Mesenteric fat pad (tissue), 1 donor: ENCODE measurements at places on chromosomes 12 and 14. TPM values are rescaled to one million over a fixed set of nuclear protein-coding genes. Genes with fewer than 3 reads are reported as not detected.

DNA sequence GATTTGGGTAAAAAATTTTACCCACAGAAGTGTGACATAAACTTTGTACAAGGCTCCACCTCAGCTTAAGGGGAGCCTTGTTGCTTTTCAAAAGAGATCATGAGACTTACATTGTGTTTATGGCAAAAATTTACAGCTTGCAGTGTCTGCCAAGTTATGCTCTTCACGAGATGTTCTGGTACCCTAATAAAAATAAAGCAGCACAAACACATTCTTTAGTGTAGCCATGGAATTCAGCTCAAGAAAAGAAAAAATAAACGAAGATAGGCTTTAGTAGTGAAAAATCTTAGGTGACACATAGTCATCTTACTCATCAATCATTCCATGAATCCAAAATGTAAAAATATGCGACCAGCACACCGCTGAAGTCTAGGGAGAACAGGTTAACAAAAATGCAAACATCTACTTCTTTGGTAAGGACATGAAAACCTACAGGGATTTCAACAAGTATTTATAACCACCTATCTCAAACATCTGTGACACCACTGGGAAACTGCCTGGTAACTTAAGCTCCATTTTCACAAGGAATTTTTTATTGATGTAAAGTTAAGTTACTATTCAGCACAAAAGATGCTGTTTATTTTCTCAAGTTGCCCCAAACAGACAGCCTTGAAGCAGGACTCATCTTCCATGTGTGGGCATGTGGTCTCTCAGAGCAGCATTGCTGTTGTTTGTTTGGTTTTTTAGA is 32.9 kb downstream of the DMAC2L start:
- DNase-seq = no peak

KRT78 gene
- not detected for total RNA-seq

MVK gene
- 9.1 TPM for total RNA-seq

- DNase-seq = no peak
Observed at GRCh38 chr14:77024171-77024691, 4.3 kb downstream of the IRF2BPL start.

GRCh38 chr14:40119765-40120164 is 687.5 kb upstream of the FBXO33 start:
- no peak for DNase-seq

DNA sequence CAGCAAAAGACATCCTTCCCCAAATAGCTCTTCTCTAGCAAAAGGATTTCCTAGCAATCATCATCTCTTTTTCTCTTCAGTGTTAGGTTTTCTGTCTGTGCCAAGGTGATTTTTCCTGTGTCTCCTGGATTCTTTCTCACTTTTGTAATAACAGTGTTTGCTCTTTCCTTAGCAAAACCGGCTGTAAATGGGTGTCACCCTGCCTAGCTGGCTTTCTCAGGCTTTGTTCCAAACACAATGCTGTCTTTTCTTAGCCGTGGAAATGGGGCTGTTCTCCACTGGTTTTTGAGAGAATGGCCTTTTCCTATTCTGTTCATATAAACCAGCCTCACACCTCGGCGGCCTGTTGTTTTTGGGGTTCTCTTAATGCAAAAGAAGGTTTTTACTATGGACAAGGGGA is 21.9 kb downstream of the JDP2 start:
- DNase-seq = no peak

LYZ gene
- 81.9 TPM for total RNA-seq

DNA sequence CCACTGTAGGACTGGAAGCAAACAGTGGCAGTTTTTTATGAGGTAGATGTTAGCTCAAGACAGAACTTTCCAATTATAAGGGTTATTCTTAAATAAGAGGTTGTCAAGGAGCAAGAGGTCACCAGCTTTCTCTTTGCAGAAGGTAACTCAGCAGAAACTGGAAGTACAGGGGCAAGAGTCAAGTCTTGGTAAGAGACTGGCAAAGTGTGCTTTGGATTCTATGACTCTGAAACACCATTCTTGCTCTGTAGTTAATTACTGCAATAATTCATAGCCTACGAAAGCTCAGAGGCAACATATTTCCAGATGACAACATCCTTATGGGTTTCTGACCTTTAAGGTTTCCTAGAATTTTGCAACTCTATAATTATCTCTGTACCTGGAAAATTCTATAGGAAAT is 51.3 kb downstream of the RMST start:
- no peak for DNase-seq

CCDC196 gene
- total RNA-seq = not detected

GRCh38 chr12:4270831-4271716 is 2.5 kb upstream of the CCND2 start:
- no peak for DNase-seq

DNA sequence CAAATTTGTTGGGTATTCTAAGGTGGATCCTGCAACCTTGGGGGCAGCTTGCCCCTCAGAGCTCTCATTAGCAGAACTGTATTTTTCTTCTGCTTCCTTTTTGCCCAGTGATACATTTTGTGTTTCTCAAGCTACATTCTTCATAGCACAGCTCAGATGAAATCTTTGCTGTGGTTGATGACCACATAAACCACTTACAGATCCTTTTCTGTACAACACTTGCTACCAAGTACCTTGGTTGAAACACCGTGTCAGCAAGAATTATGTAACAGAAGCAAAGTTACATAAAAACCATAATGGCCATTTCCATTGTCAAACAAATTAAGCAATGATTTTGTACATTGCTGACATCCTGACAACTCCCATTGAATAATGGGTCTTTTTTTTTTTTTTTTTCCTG is 9.7 kb upstream of the PLBD1 start:
- DNase-seq = no peak

DNA sequence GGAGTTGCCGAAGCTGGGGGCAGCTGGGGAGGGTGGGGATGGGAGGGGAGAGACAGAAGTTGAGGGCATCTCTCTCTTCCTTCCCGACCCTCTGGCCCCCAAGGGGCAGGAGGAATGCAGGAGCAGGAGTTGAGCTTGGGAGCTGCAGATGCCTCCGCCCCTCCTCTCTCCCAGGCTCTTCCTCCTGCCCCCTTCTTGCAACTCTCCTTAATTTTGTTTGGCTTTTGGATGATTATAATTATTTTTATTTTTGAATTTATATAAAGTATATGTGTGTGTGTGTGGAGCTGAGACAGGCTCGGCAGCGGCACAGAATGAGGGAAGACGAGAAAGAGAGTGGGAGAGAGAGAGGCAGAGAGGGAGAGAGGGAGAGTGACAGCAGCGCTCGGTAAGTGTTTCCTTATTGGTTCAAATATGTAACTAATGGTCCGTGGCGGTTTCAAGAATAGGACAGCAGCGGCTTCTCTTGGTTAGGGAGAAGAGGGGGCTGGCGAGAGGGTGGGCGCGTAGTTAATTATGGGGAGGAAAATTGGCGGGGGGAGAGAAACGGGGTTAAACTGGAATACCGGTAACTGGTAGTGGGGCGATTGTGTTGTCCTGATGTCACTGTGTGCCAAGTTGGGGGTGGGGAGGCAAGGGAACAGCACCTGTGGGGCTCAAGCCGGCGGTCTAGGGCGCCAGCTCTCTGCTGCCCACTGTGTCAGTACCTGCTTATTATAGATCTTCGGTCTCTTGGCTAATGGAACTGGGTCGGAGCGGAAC is 8.4 kb downstream of the HOXC8 start:
- DNase-seq = no peak

GRCh38 chr14:72513965-72514659 is 379.8 kb downstream of the DPF3 start:
- no peak for DNase-seq

GRCh38 chr12:11863988-11864387 is 206.8 kb upstream of the BCL2L14 start:
- no peak for DNase-seq

WNT1 gene
- total RNA-seq = not detected

- no peak for DNase-seq
Observed at GRCh38 chr12:2895511-2895910, 4.8 kb downstream of the TULP3 start.

GRCh38 chr12:109369831-109370230 is 22.1 kb downstream of the MYO1H start:
- DNase-seq = no peak

CYP27B1 gene
- total RNA-seq = 1.8 TPM

- no peak for DNase-seq
Observed at GRCh38 chr12:110622582-110622981, 8.7 kb downstream of the TCTN1 start.

- no peak for DNase-seq
Observed at GRCh38 chr12:98719515-98720504, 74.7 kb downstream of the APAF1 start.

DNA sequence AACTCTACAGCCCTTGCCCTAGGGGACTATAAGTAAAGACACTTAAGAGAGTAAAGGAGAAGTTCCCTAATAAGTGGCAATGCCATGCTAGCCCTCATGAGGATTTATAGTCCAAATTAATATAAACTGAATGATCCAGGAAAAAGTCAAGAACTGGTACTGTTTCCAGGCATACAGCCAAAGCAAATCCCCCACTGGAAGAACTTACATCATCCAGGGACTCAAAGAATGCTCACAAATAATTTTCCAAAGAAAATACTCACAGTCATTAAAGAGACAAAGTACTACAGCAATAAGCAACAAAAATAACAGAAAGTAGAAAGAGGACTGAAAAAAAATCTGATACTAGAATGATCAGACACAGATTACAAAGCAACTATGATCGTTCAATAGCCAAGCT is 79.7 kb upstream of the RAP1B start:
- no peak for DNase-seq

GAS2L3 gene
- 10.0 TPM for total RNA-seq

DNA sequence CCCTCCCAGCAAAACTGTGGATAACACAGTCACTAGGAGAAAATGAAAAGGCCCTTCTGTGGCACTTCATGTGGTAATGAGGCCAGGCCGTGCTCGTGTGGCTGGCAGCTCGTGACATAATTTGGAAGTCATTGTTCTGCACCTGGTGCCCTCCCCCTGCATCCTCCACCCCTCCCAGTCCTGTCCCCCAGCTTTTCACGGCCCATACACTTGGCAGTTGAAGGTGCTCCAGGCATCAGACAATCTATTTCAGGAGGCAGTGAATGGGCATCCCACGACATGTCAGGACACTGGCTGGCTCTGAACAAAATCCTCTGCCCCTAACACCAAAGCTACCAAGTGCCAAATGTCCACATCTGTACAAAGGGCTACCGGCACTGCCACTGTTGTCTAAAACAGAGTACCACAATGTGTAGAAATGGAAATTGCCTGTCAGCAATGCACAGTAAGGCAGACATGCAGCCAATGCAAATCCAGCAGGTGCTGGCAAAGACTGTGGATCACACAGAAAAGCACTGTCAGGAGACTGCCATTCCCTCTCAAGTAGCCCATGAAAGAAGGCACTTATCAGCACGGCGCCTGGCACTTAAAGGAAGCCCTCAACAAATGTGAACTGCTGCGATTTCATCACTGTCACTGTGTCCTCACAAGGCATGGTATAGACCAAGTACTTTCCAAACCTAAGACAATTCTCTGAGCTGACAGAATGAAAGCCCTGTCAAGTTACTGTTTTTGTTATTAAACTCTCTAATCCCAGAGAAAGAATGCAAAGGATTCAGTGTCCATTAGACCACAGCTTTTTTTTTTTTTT is 39.1 kb downstream of the CORO1C start:
- no peak for DNase-seq

GRCh38 chr14:84025106-84026012 is 1504.6 kb upstream of the FLRT2 start:
- no peak for DNase-seq

TAS2R8 gene
- not detected for total RNA-seq

- no peak for DNase-seq
Observed at GRCh38 chr12:87784350-87784749, 244.9 kb downstream of the C12orf50 start.

DNA sequence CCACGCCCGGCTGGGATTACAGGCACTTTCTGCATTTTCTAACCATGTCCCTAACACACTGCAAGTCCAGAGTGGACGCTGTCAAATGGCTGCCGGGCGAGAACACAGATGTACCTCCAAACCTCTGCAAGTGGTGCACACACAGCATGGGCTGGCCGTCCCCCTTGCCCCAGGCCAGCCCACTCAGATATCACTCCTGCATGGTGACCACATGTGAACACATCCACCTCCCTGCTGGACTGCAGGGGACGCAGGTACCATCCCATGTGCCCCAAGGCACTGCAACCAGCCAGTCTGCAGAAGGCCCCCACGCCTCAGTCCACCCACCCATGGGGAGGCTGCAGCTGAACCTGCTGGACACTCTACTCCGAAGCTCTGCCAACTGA is 14.0 kb downstream of the BRF1 start:
- no peak for DNase-seq

DNA sequence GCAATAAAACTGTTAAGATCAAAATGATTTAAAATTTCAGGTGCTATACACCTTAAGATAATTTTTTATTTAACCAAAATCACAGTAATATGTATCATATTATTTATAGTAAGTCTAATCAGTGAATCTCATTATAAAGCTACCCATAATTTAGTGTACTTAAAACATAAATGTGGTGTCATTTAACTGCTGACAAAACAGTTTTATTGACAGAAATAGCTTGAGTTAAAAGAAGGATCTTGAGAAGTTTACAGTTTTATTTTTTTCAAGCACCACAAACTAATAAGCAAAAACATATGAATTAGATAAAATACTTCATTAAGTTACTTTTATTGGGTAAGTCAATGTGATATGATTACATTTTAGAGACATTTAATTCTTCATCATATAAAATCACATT is 400.4 kb downstream of the PRKD1 start:
- no peak for DNase-seq

TAS2R43 gene
- not detected for total RNA-seq

PIWIL1 gene
- not detected for total RNA-seq

HOTAIR gene
- total RNA-seq = not detected

ETFBKMT gene
- total RNA-seq = 3.3 TPM

CCT2 gene
- 154 TPM for total RNA-seq

TMEM229B gene
- total RNA-seq = 1.7 TPM
